ENCODE measurements at places on chromosomes 12 and 14. TPM values are rescaled to one million over a fixed set of nuclear protein-coding genes. Genes with fewer than 3 reads are reported as not detected.

GRCh38 chr12:6696690-6697583, 3.7 kb downstream of the PIANP start:
- DNase-seq: no peak

GRCh38 chr14:29548948-29549370, 378.7 kb downstream of the PRKD1 start:
- no peak for DNase-seq

GRCh38 chr14:37142835-37143401, 29.5 kb downstream of the SLC25A21 start:
- no peak for DNase-seq

KCNH3 gene
- total RNA-seq: 5.2 TPM
